ENCODE measurements at places on chromosomes 2 and 18.

- peak; percentile 28 for DNase-seq
Measured at GRCh38 chr2:239824046-239824694, 201.0 kb downstream of the NDUFA10 start.

GRCh38 chr2:238652771-238653157 lies 195.1 kb upstream of the TWIST2 start:
- no peak for DNase-seq

DNA sequence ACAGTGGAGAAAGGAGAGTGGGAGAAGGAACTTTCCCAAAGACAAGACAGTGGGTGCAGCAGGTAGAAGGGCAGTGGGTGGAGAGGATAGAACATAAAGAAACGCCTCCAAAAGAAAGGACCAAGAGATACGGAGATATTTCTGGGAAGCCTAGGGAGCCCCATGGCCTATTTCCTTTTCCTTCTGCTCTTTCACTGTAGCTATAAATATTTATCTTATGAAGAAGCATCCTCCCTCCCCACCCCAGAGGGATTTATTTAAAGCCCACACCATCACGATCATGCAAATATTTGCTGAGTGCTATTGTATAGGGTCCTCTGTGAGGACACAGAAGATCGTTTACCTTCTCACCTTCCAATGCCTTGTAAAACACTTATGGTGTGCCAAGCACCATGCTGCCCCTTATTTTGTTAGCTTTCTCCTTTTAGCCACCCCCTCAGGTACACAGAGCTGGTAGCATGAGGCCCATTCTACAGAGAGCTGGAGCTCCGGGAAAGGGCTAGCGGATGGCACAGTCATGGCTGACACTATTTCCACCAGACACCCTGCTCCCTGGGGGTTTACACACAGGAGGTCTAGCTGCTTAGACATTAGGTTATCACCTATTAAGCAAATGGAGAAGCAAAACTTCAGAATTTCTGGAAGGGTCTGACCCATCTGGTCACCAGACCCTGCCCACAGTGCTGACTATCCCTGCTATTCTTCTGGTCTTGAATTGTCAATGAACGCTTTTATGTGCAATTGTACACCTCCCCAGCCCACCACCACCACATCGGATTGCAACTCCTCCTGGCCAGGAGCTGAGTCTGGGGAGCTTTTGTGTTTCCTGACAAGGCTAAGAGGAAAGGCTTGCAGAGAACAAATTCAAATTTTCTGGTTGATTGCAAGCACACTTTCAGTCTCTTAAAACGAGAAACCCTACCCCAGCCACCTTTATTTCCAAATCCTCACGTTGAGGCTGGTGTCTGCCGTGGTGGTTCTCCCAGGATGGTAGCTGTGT lies 91.8 kb upstream of the KLF7 start:
- no peak for DNase-seq

GRCh38 chr18:54775686-54776085 lies 52.6 kb upstream of the RAB27B start:
- DNase-seq: peak; percentile 75

GRCh38 chr2:231117922-231118613 lies 6.8 kb downstream of the HTR2B start:
- no peak for DNase-seq
